ENCODE measurements at places on chromosomes 13 and 19.
A peak's percentile ranks its signal among the peaks of the same experiment; 100 is the strongest.

- peak; percentile 72 for DNase-seq
Measured at GRCh38 chr19:35216833-35217648, 11.5 kb downstream of the FAM187B start.

GRCh38 chr13:90577726-90578125, 769.8 kb upstream of the MIR17HG start:
- DNase-seq: no peak

GRCh38 chr13:73194310-73194709, 135.5 kb downstream of the KLF5 start:
- DNase-seq: no peak

DNA sequence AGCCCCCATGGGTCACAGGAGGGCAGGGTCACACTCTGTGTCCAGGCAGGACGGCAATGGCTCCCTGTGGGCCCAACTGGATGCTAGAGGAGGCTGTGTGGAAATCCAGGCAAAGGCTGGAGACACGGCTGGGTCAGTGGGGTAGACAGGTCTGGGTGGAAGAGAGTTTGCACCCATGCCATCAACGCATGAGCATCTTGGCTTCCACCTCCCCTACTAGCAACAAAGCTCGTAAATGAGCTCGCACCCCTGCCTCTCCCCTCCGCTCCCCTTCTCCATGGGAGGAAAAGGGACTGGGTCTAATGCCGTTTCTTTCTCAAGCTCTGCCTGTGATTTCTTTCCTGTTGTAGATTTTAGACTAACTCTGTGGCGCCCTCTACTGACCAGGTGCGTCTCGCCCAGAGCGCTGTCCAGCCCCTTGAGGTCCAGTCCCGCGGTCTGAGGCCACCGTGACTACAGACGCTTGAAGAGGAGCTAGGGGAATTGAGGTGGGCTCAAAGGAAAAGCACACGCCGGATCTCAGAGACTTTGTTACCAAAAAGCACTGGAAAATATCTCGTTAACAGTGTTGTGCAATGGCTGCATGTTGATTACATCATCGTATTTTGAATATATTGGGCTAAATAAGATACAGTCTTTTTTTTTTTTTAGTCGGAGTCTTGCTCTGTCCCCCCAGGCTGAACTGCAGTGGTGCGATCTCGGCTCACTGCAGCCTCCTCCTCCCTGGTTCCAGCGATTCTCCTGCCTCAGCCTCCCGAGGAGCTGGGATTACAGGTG, 50.7 kb upstream of the USP29 start:
- DNase-seq: no peak

DNA sequence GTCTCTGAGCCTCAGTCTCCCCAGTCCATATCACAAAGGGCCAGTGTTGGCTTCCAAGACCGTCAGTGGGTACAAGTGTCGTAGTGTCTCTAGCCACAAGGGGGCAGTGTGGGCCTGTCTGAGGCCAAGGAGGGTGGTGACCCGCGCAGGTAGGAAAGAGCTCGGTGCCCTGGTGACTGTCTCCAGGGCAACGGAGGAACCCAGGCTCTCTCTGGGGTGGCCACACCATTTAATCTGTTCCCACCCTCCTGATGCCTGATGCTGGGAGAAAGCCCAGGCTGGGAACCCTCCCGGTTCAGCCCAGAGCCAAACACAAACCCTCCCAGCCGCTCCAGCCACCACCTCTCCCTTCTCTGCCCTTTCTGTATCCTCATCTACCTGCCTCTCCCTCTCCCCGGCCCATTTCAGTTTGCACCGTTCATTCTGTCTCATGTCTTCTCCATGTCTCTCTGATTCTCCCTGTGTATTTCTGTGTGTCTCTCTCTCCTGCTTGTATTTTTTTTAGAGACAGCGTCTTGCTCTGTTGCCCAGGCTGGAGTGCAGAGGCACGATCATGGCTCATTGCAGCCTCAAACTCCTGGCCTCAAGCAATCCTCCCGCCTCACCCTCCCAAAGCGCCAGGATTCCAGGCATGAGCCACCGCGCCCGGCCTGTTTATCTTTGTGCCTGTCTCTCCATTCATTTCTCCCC, 17.5 kb upstream of the MEIS3 start:
- peak; percentile 85 for DNase-seq

- DNase-seq: no peak
Measured at GRCh38 chr13:36310417-36311108, 12.9 kb upstream of the CCDC169 start.

DNA sequence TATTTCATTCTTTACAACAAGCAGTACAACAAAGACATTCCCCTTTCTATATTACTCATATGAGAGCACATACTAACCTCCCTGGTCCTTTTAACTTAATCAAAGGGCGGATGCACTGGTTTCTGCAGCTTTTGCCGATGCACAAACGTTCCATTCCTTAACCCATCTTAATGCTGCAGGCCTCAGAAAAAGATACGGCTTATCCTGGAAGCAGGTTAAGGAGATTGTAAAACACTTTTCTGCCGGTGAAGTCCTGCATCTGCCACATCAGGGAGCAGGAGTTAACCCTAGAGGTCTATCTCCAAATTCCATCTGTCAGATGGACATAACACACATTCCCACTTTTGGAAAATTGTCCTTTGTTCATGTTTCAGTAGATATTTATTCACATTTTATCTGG, 11.5 kb upstream of the ZNF814 start:
- DNase-seq: no peak

GRCh38 chr13:90485436-90485835, 862.1 kb upstream of the MIR17HG start:
- no peak for DNase-seq

GRCh38 chr13:81686877-81687276, 1346.0 kb upstream of the SPRY2 start:
- DNase-seq: no peak

GRCh38 chr13:95138876-95139585, 162.2 kb downstream of the ABCC4 start:
- no peak for DNase-seq

- no peak for DNase-seq
Measured at GRCh38 chr13:30429235-30429634, 6.9 kb downstream of the UBE2L5 start.

- peak; percentile 30 for DNase-seq
Measured at GRCh38 chr19:40191836-40192646, 815 bp downstream of the MAP3K10 start.

GRCh38 chr19:50850738-50851137, 4.0 kb upstream of the KLK3 start:
- DNase-seq: no peak

DNA sequence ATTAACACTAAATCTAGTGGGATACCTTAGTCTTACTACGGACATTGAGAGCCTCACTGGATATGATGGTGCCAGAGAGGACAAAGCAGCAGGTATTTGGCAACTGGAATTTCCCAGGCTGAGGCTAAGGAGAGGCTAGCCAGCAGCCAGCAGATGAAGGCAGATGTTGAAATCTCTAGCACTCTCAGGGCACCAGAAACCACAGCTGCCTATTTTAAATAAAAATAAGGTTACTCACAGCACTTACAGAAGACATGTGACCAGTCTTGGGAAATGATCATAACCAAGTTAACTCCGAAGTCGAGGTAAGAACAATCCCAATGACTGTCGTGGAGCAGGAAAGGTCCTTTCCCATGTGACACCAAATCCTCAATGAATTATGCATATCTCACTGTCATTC, 1726.0 kb downstream of the EFNB2 start:
- no peak for DNase-seq

GRCh38 chr13:99501848-99502301, 603 bp downstream of the TM9SF2 start:
- DNase-seq: no peak

GRCh38 chr13:96071504-96071903, 18.3 kb upstream of the UGGT2 start:
- DNase-seq: no peak

DNA sequence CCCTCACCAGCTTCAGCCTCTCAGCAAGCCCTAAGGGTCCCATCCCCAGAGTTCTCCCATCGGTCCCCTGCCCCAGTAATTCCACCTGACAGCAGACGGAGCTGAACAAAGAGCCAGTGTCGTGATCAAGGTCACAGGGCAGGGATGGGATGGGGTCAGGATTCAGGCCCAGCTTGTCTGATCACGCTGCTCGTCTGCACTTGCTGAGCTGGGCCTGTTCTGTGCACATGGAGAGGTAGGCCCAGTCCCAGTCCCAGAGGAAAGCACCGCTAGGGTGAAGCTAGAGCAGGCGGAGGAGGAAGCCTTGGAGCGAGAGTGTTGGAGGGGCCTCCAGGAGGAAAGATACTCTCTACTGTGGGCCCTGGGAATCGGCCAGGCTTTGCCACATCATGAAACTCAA, 7.1 kb upstream of the RBM42 start:
- DNase-seq: no peak

- no peak for DNase-seq
Measured at GRCh38 chr13:28041501-28041900, 53.0 kb upstream of the URAD start.

- DNase-seq: no peak
Measured at GRCh38 chr19:38264486-38265212, at the start of gene SPINT2. SPINT2 (plus strand) TSS chr19:38264573; CDS start chr19:38264893, 320 bp downstream.

GRCh38 chr19:56111601-56112312, 9.3 kb downstream of the ZNF787 start:
- peak; percentile 39 for DNase-seq

Data from CD4-positive, alpha-beta T cell treated with Interleukin-10 for 1 hour (primary cell).